ENCODE measurements at places on chromosomes 1 and 21.
A peak's percentile ranks its signal among the peaks of the same experiment; 100 is the strongest.

DNA sequence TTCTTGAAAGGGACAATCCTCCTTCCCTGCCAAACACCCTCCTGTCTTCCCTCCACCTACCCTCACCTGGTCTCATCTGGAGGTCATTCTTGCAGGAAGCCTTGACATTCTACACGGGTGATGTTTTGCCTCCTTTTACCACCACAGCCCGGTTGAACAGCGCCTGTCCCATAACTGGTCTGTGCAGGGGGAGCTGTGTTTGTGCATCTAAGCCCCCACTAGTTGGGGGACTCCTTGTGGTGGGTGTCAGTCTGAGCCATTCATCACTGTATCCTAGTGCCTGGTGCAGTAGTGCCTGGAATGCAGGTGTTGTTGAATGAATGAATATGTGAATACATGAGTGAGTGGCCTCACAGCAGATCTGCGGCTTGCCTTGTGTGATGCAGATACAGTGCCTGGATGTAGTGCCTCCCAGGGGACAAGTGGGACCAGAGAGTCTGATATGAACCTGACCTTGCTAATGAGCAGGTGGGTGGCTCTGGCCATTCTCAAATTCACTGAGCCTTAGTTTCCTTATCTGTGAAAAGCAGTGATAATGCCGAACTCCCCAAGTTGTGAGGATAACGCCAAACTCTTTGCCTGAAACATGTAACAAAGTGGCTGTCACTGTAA, 79.8 kb downstream of the OMA1 start:
- no peak for DNase-seq

DNA sequence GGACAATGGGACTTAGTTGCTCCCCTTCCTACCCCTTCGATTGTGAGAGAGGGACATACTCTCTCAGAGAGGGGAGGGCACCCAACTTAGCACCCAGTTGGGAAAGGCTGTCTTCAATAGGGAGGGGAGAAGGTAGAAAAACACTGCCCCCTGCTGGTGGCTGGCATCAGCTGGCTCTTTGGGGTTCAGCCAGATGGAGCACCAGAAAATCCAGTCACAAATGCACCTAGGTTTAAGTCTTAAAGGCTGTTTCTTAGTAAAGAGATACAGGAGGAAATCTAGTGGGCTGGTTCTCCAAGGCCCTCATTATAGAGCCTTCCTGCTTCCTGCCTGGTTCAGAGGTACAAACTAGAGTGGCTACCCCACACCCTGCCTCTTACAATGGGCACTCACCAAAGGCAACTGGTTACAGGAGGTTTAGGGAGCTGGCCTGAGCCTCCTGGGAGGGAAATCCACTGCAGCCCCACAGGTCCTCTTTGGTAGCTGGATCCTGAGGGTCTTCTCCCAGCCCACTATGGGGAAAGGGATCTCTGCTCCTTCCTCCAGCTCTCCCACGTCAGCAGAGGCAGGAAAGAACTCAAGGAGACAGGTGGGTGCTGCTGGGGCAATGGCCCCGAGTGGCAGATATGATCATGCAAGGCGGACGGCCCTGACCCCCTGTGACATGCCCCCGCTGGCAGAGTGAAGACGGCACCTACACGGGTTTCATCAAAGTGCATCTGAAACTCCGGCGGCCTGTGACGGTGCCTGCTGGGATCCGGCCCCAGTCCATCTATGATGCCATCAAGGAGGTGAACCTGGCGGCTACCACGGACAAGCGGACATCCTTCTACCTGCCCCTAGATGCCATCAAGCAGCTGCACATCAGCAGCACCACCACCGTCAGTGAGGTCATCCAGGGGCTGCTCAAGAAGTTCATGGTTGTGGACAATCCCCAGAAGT, 28.3 kb downstream of the EIF2D start:
- peak; percentile 72 for DNase-seq

- DNase-seq, result no peak
Measured at GRCh38 chr1:12620488-12620865, 2.5 kb upstream of the DHRS3 start.

GRCh38 chr1:6105763-6106162, 60.1 kb downstream of the KCNAB2 start:
- DNase-seq, result no peak

- no peak for DNase-seq
Measured at GRCh38 chr1:33302325-33302724, 18.6 kb downstream of the A3GALT2 start.

- DNase-seq, result no peak
Measured at GRCh38 chr1:61054601-61054993, 27.8 kb upstream of the NFIA start.

DNA sequence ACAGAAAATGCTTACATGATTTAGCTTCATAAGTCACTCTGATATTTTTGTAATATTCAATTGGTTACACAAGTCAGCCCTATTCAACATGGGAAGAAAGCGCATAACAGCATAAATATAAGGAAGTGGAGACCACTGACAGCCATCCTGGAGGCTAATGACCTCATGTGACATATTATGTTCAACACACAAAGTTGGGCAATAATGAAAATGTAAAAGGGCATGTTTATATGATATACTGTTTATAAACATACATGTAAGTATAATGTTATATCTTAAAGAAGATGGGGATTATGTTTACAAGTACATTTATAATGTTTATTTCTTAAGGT, 30.2 kb downstream of the EVI5 start:
- DNase-seq, result no peak

DNA sequence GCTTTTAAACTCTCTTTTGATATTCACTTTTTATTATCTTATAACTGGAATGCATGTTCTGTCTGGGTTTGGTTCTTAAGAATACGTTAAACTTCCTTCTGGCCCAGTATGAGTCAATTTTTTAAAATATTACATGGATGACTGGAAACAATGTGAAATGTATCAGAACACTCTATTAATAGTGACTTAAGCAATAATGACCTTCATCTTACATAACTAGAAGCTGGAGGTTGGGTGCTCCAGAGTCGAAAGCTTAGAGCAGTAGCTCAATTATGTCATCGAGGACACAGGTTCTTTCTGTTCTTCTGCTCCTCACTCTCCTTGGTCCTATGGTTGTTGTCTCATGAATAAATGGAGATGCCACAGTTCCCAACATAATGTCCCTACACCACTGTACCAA, 91.6 kb upstream of the FOXD3 start:
- DNase-seq, result no peak

- DNase-seq, result no peak
Measured at GRCh38 chr1:174166530-174167264, 7.4 kb downstream of the RABGAP1L start.

DNA sequence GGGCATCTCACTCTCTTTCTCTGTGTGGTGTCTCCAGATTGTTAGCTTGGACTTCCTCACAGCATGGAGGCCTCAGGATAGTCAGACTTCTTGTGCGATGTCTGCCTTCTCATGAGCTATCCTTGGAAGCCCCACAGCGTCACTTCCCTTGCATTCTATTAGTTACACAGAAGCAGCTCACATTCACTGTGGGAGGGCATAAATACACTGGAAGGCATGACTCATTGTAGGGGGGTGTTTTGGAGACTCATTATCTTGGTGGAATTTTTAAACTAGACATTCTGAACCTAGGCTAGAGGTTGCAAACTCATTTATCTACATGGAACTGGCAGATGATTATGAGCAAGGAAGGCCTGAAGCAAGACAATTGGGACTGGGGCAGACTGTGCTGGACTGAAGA, 21.4 kb upstream of the FASLG start:
- no peak for DNase-seq

- DNase-seq, result no peak
Measured at GRCh38 chr1:60118085-60118484, 44.5 kb upstream of the C1orf87 start.

GRCh38 chr1:153347856-153348255, 785 bp downstream of the PGLYRP4 start:
- no peak for DNase-seq

GRCh38 chr1:180343921-180344769, 114.1 kb downstream of the LHX4 start:
- DNase-seq, result peak; percentile 85

DNA sequence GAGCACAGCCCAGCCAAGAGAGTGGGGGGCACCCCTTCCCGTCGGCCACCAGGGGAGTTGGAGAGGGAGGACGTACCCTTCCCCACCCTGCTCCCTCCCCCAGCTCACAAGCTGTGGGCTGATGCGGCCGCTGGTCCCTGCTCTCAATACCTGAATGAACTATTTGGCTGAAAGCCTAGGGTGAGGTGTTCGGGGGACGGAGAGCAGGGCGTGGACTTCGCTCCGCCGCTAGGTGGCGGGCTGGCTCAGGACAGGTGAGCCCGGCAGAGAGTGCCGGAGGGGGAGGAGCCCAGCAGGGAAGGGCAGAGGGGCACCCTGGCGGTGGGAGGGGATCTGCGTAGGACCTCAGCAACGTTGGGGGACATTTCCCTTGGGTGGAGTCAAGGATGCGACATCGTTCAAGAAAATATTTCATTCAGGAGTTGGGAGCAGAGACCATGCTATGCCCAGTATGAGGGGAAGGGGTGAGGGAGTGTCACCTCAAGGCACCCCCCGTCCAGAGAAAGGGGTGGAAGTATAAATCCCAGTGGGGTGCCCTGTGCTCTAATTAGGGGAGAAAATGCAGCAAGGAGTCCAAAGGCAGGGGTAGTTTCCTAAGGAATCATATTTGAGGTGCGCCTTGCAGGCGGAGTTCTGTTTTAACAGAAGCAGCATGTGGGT, 12.0 kb upstream of the RHBG start:
- peak; percentile 78 for DNase-seq

GRCh38 chr1:183996396-183996795, 41.1 kb downstream of the COLGALT2 start:
- DNase-seq, result no peak

- DNase-seq, result no peak
Measured at GRCh38 chr1:47406966-47407365, 9.1 kb upstream of the FOXE3 start.

- DNase-seq, result peak; percentile 32
Measured at GRCh38 chr1:180150982-180151381, 3.7 kb upstream of the QSOX1 start.

GRCh38 chr1:12505639-12506280, 112.2 kb downstream of the DHRS3 start:
- DNase-seq, result no peak

DNA sequence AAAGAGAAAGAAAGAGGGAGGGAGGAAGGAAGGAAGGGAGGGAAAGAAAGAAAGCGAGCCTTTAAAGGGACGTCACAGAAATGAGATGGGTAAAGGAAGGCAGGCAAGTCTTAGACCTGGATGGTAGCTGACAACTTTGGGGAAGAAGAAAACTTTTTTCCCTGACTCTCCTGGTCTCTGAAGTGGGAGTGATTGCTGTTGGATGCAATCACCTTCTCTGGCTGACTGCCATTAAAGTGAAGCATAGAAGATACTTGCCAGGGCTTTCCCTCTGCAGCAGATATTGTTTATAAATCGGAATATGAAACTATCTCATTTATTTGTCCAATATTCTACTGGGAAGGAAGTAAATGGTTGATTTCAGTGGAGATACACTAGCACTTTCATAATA, 27.0 kb downstream of the VCAM1 start:
- no peak for DNase-seq
